ENCODE measurements at places on chromosomes 13 and 19.

- H3K36me3 ChIP-seq = no peaks in the 10 kb centered on the region
- H3K27me3 ChIP-seq = no peaks in the 10 kb centered on the region
- no peaks in the 10 kb centered on the region for H3K4me1 ChIP-seq
- H3K27ac ChIP-seq = no peak overlapping the region
- DNase-seq = no peak
These were observed 265.6 kb downstream of the TDRD3 start for GRCh38 chr13:60662595-60662994.

DNA sequence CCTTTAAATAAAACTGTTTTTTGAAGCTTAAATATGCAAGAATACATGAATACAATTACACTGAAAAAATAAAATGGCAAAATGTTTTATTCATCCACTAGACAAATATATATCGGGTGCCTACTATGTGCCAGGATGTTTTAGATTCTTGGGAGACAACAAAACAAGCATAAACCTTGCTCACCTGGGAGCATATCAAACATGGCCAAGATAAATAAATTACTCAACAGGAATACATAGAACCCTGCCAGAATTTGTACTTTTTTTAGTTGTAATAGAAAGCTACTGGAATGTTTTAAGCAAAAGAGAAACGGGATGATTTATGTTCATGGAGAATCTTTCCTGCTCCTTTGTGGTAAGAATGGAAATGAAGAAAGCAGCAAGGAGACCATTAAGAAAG is 2358.5 kb upstream of the PCDH20 start:
- H3K27ac ChIP-seq = no peak overlapping the region
- no peak for DNase-seq
- no peaks in the 10 kb centered on the region for H3K27me3 ChIP-seq
- no peaks in the 10 kb centered on the region for H3K36me3 ChIP-seq

DNA sequence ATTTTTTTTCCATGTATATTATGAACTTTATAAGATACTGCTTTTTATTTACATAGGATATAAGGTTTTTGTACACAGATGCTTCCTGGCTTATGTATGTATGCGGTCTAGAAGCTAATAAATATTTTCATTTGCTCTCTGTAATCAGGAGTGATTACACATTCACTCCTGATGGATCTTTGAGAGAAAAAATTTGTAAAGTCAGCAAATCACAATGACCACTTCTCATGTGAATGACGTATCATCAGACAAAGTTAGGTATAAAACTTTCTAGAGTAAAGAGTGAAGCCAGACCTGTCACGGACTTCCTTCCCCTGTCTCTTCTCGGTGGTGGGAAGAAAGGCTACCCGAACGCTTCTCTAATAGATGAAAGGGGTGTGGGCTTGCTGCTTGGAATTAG is 31.1 kb downstream of the DPY19L3 start:
- no peaks in the 10 kb centered on the region for H3K4me1 ChIP-seq
- no peak overlapping the region for H3K27ac ChIP-seq
- no peak overlapping the region for H3K4me3 ChIP-seq
- H3K36me3 ChIP-seq = peaks cover 6% of the 10 kb centered on the region
- H3K27me3 ChIP-seq = no peaks in the 10 kb centered on the region

DNA sequence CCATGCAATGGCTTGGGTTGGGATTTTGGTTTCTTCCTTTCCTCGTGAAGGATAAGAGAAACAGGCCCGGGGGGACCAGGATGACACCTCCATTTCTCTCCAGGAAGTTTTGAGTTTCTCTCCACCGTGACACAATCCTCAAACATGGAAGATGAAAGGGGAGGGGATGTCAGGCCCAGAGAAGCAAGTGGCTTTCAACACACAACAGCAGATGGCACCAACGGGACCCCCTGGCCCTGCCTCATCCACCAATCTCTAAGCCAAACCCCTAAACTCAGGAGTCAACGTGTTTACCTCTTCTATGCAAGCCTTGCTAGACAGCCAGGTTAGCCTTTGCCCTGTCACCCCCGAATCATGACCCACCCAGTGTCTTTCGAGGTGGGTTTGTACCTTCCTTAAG is 24.1 kb downstream of the SPC24 start:
- DNase-seq = no peak
- peaks cover 11% of the 10 kb centered on the region for H3K36me3 ChIP-seq
- H3K27me3 ChIP-seq = no peaks in the 10 kb centered on the region
- no peaks in the 10 kb centered on the region for H3K4me1 ChIP-seq
- peak overlapping the region; percentile 37 for H3K27ac ChIP-seq

DNA sequence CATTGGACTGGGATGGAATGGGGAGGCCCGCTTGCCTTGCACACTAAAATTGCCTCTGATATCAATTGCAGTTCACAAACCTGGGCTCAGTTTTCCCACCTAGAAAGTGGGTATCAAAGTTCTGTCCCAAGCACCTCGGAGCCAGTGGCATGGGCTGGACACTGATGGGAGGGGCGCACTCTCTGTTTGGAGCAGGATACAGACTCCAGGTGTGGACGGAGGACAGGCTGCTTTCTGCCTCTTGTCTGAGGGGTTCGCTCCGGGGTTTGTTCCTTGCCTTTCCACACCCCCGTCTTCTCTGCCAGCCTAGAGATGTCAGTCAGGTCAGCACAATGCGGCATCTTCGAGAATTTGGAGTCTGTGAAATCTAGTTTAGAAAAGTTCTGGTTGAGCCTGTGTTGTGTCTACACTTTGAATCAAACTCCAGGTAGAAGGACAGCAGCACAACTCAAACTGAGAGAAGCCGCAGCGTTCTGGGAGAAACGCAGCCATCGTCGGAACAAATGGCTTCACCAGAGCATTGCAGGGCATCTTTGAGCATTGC is 141.9 kb downstream of the TEX29 start:
- H3K27me3 ChIP-seq = no peaks in the 10 kb centered on the region
- no peak overlapping the region for H3K27ac ChIP-seq
- H3K4me1 ChIP-seq = no peaks in the 10 kb centered on the region
- no peak overlapping the region for H3K4me3 ChIP-seq
- no peaks in the 10 kb centered on the region for H3K36me3 ChIP-seq
- DNase-seq = no peak
